ENCODE measurements at places on chromosomes 7 and 10.

- peak; percentile 65 for DNase-seq
These were observed 10.0 kb downstream of the HHEX start for GRCh38 chr10:92699518-92700381.

- no peak for DNase-seq
These were observed 97.3 kb upstream of the MACROH2A2 start for GRCh38 chr10:69955211-69955805.

GRCh38 chr10:31723106-31723750, 205.4 kb downstream of the ARHGAP12 start:
- no peak for DNase-seq

DNA sequence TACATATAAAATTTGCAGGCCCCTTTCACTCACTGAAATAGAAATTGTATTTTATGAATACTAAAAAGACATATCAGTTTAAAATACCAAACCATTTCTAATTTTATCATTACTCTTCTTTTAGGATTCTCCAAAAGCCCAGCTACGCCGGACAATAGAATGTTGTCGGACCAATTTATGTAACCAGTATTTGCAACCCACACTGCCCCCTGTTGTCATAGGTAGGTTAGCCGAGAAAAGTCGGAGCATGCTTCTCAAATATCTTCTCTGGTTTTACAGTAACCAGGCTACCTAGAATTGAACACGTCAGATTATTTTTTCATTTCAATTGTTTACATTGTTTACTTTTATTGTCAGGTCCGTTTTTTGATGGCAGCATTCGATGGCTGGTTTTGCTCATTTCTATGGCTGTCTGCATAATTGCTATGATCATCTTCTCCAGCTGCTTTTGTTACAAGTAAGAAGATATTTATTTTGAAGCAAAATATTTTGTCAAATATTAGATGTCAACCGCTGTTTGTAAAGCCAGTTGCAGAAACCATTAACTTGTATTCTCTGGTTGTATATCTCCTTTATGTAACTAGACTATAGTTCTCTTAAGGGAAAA, 57.6 kb downstream of the MMRN2 start:
- peak; percentile 68 for DNase-seq

GRCh38 chr7:151080067-151080521, 515 bp downstream of the FASTK start:
- DNase-seq: peak; percentile 36
